ENCODE measurements at places on chromosomes 11 and 22.

DNA sequence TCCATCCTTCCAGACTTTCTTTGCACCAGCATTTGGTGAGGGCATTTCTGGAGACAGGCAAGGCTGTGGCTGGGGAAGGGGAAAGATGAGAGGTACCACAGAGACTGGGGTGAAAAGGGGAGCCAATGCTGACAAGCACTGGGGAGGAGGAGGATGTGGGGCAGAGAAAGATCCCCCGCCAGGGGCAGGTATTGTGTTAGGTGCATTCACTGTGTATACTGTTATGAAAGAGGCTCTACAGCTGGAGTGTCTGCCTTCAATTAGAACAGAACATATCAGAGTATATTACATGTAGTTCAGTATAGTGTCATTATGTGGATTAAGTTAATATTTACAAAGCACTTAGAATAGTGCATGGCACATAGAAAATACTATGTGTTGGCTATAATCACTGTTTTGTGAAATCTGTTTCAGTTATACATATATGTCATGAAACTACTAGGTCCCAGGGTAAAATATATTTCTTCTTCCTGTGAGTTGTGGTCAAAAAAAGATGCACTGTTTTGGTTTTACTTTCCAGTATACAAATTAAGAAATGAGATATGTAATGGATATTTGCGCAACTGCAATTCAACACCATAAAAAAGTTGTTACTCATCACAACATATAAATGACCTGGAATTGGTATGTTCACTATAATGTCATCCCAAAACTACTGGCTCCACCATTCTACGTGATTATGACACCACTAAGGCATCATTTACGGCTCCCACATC lies 8.4 kb downstream of the MSANTD2 start:
- DNase-seq: no peak

GRCh38 chr11:12280838-12281565 lies 96.4 kb upstream of the PARVA start:
- DNase-seq: no peak

DNA sequence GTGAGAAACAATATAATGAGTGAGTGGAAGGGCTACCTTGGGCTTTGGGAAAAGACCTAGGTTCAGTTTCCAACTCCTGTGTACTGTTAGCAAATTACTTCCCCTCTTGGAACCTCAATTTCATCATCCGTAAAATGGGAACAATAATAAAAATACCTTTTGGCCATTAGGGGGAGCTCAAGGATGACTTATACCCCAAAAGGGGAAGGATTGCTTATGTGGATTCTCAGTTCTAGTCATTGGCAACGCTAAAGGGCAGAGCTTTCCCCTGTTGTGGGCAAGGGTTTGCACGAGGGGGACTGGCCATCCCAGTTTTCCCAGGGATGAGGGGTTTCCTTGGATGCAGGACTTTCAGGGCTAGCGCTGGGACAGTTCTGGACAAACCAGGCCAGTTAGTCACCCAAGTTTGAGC lies 3.1 kb upstream of the COMMD9 start:
- no peak for DNase-seq

DNA sequence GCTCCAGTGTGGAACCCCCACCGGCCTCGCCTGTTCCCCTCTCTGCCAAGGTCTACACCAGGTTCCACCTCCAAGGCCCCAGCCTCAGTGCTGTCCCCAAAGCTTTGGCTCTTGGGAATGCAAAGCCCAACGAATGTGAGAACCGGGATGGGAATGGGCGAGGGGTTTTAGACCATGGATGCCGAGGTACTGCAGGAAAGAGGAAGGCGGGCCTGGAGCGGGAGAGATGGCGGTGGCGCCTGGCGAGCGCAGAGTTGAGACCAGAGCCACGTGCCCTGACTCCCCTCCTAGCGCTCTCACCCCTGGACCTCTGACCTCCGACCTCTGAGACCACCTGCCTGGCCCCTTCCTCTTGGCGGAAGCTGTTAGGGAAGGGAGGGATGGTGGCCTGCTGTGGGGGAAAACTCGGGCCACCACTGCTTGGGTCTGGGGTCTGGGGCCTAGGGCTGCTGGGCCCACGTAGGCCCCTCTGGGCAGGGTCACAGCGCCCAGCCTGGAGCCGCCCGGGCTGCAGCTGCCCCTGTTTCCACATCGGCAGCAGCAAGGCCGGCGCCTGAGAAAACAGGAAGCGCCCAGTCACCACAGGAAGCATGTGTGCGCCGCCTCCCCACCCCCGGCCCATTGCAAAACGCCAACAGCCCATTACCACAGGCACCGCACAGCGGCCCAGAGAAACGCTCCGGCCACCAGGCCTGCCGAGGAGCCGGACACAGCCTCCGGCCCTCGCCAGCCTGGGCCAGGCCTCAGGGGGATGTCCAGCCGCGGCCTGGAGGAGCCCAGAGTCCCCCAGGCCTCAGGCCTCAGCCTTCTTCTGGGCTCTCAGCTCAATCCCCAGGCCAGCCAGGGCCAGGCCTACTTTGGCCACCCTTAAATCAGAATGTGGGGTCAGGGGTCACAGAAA lies 13.8 kb upstream of the SLC39A13 start:
- no peak for DNase-seq

GRCh38 chr11:77118971-77119370 lies 9.1 kb upstream of the MYO7A start:
- no peak for DNase-seq

- peak; percentile 100 for DNase-seq
Observed at GRCh38 chr11:65487467-65488272, 11.2 kb upstream of the MALAT1 start.

- DNase-seq: no peak
Observed at GRCh38 chr11:121367844-121368225, 75.3 kb downstream of the SC5D start.

Measured in left renal pelvis (tissue), 4 donors.